ENCODE measurements at places on chromosomes 2 and 18.

GRCh38 chr18:49111191-49111988, 160.6 kb upstream of the SMAD7 start:
- no peak for DNase-seq

DNA sequence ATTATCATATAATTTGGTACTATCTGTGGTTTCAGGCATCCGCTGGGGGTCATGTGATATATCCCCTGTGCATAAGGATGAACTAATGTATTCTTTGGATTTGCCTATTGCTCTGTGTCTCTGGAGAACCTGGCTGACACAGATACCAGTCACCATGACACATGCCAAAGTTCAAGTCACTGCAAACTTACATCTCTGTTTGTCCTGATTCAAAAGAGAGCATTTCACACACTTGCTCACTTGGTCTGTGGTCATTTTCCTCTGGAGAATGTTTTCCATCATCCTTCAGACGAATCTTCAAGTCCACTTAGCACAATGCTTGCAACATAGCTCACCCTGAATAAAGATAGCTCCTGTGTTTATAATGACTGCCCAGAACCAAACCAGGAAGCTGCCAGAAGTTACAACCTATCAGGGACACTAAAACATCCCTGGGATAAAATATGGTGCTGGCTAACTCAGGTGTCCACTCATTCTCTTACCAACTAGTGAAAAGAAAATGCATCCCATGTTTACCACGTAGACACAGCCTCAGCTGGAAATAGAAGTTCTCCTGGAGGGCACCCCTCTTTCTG, 18.1 kb downstream of the SULT1C3 start:
- DNase-seq = no peak

GRCh38 chr18:53752781-53753367, 471.6 kb downstream of the MBD2 start:
- no peak for DNase-seq

GRCh38 chr18:61991201-61991600, 98.4 kb upstream of the RNF152 start:
- DNase-seq = no peak
